ENCODE measurements at places on chromosomes 2 and 18.

DNA sequence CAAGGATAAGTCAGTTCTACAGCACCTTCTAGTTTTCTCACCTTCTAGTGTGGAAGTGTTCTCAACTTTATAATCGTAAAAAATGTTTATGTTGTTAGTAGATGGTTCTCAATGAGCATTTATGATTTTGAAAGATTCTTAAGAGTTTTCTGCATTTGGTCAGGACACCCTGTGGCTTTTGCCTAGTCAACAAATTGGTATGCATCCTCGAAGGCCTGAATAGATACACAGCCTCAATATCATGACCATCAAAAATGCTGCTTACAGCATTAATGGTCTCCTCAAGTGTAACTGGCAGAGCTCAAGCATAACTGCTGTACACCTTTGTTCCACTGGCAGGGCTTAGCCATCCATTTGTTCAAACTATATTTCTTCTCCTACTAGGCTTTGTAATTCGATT is 96.7 kb downstream of the CRACDL start:
- peak; percentile 68 for DNase-seq

- peak; percentile 15 for DNase-seq
Observed at GRCh38 chr2:164697688-164698461, 76.6 kb upstream of the GRB14 start.

GRCh38 chr2:2097549-2097948 is 233.5 kb downstream of the MYT1L start:
- DNase-seq, result no peak

GRCh38 chr2:238528953-238529781 is 102.4 kb downstream of the ASB1 start:
- DNase-seq, result peak; percentile 11

GRCh38 chr2:118696786-118697465 is 150.5 kb downstream of the EN1 start:
- DNase-seq, result no peak

- no peak for DNase-seq
Observed at GRCh38 chr2:113234721-113235346, 43.9 kb downstream of the PAX8 start.

- DNase-seq, result no peak
Observed at GRCh38 chr2:84841577-84841976, 39.3 kb downstream of the TRABD2A start.

GRCh38 chr18:13826209-13826608 is 2.3 kb downstream of the MC5R start:
- DNase-seq, result no peak

DNA sequence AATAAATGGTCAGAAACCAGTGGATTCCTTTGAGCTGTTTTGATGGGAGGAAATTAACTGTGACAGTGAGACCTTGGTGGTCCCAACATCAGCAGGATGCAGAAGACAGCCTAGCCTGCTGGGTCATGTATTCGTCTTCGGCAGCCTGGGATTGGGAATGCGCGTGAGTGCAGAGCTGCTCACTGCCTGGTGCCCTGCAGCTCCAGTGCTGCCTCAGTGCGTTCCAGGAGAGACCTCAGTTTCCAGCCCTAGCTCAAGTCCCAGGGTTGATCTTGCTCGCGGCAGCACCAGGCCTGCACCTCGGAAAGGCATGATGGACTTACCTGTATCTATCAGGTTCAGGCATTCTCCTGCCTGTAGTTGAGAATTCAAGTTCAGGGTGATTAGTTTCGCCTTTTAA is 203.9 kb downstream of the SH3RF3 start:
- no peak for DNase-seq

DNA sequence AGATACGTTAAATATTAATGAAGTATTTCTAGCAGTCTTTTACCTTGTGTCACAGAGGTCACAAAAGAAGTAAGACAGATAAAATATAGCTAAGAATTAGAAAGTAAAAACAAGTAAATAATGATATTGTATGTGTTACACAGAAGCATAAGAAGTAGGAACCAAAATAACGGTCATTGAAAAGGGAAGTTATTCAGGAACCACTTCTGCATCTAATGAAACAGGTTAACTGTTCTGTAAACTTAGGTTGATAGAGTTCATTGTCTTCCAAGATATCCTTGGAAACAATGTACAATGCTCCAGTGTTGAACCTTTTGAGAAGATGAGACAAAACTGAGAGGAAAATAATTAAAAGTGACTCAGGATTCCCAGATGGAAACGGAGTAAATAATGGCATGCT is 57.1 kb upstream of the CD302 start:
- DNase-seq, result no peak

- no peak for DNase-seq
Observed at GRCh38 chr2:2056531-2056930, 274.5 kb downstream of the MYT1L start.

DNA sequence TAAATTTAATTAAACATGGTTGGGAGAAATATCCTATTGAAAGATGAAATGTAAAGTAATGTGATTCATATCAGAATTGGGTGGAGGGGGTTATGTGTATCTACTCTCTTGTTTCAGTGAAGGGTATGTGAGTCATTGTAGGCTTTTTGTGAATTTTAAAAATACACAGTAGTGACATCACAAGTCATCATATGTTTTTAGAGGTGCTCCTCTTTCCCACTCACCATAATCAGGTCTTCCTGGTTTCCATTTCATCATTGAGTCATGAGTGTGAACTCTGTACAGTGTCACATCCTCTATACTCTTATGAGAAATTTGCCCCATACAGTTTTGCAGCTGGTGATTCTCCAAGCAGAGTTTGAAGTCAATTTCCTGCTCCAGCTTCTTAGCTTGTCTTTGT is 18.8 kb downstream of the FSIP2 start:
- DNase-seq, result peak; percentile 2

GRCh38 chr2:107932488-107932887 is 53.8 kb upstream of the SLC5A7 start:
- DNase-seq, result peak; percentile 45

- peak; percentile 95 for DNase-seq
Observed at GRCh38 chr2:178271629-178272333, 77.5 kb downstream of the OSBPL6 start.

- DNase-seq, result no peak
Observed at GRCh38 chr2:159034713-159035112, 66.3 kb downstream of the TANC1 start.

DNA sequence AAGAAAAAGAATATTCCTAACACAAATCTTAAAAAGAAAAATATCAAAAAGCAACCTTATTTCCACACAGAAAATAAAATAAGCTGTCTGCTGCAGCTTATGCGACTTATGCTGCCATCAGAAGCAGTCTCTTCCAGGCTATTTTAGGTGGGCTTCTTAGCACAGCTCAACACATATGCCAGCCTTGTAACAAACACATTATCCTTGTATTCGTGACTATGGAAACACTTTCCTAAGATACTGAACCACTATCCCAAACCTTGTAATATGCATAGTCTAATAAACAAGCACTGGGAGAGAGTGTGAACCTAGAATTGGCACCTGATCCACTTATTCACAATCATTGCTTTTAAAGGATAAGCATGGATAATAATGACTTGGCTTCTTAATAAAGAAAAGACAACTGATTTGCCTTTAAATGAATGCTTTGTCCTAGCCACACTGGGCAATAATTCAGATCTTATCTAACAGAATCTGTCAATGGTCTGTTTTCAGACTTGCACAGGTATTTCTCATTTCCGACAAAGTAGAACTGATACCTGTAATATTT is 40.0 kb upstream of the RNU4ATAC start:
- DNase-seq, result no peak

Data from cardiac fibroblast (primary cell).